Articular chondrocyte of knee joint (primary cell): ENCODE measurements at places on chromosomes 1 and 21. TPM values are rescaled to one million over a fixed set of nuclear protein-coding genes. Genes with fewer than 3 reads are reported as not detected.

The MIXL1 gene
- not detected in 2 replicates for total RNA-seq

The TNFRSF4 gene
- 0.13 TPM in 1 of 2 replicates, not detected in the other for total RNA-seq

The CDCA8 gene
- total RNA-seq = 6.5 and 10.4 TPM in 2 replicates

The TACSTD2 gene
- 0.52 and 1.5 TPM in 2 replicates for total RNA-seq

The COL9A2 gene
- total RNA-seq = 1.4 and 2.3 TPM in 2 replicates

The KPRP gene
- total RNA-seq = not detected in 2 replicates
